ENCODE measurements at places on chromosomes 13 and 19. TPM values are rescaled to one million over a fixed set of nuclear protein-coding genes. Genes with fewer than 3 reads are reported as not detected.

- peak; percentile 45 for DNase-seq
These were observed 33.9 kb downstream of the CCNE1 start for GRCh38 chr19:29845574-29846176.

- no peak for DNase-seq
These were observed 212.2 kb upstream of the HTR2A start for GRCh38 chr13:47109028-47109427.

GRCh38 chr13:110921695-110922094 is 6.8 kb upstream of the ANKRD10 start:
- DNase-seq: no peak

- DNase-seq: no peak
These were observed 98.7 kb downstream of the PCDH9 start for GRCh38 chr13:67131393-67131792.

DNA sequence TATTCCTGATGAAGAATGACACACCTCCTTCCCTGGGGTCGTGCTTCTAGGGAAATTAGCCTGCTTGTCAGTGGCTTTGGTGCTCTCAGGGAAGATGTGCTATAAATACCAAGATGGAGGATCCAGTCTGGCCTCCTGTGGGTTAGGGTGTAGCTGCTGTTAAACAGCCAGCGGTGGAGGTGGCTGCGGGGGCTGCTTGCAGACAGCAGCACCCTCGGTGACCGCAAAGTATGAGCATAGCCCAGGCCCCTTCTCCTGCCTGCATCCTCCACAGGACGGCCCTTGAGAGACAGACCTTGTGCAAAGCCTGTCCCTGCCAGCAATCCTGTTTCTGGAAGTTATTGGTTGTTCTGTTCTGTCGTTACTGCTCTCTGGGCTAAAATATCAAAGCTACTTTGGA is 11.4 kb downstream of the VSTM2B start:
- DNase-seq: no peak

GRCh38 chr19:55088543-55089341 is 13.1 kb downstream of the EPS8L1 start:
- peak; percentile 89 for DNase-seq

DNA sequence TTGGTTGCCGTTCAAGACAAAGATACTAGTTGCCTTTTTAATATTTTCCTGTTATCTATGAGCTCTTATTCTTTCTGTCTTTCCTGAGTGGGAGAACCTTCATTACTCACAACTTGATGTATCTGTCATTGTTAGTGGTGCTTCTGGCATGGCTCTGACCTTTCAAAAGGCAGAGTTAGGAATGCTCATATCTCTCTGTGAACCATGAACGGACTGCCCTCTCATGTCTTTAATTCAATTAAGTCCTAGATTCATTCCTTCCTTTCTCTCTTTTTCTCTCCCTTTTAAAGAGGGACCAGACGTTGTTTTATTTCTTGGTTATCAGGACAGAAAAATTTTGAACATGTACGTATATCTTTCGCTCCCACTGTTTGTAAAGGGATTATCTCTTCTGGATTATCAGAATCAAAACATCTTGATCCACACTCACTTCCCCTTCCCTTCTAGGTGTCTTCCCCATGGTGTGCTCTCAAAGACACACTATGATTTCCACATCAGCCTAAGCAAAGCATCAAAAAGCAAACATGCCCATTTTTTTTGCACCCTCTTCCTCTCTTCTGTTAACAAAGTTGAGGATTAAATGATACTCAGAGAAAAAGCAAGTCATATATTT is 90.3 kb downstream of the LRCH1 start:
- DNase-seq: no peak

Gene ZIC2
- 0.06 TPM for polyA plus RNA-seq

Gene GPR32
- not detected for polyA plus RNA-seq

Gene STXBP2
- polyA plus RNA-seq: 1.7 TPM

Measured in psoas muscle (tissue), 8 donors.